ENCODE measurements at places on chromosomes 2 and 18.

DNA sequence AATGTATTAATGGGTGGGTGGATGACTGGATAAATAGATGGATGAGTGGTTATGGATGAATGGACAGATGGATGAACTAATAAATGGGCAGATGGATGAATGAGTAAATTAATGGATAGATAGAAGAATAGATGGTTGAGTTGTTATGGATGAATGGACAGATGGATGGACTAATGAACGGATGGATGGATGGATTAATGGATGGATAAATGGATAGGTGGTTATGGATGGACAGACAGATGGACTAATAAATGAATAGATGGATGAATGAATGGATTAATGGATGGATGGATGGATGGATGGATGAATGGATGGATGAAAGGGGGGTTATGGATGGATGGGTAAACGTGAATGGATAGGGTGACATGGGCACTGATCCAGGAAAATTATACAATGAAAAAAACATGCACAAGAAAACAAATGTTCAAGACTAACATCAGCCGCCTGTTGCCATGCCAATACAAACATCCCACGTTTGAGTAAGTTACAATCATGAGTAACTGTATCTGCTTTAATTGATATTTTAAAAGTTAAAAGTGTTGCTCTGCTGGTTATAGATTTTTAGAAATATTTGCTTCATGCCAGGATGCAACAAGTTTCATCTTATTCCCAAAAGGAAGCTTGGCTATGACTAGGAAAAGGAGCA, 20.8 kb downstream of the PXDN start:
- no peak for DNase-seq

GRCh38 chr2:12506846-12507245, 209.9 kb upstream of the TRIB2 start:
- DNase-seq = no peak

- DNase-seq = no peak
Observed at GRCh38 chr2:11099122-11100065, 55.9 kb upstream of the SLC66A3 start.

- no peak for DNase-seq
Observed at GRCh38 chr2:127083819-127084503, 23.0 kb downstream of the BIN1 start.

GRCh38 chr2:46913471-46914381, 1.9 kb downstream of the MCFD2 start:
- no peak for DNase-seq

GRCh38 chr2:239621611-239622010, 220.8 kb upstream of the HDAC4 start:
- DNase-seq = no peak

DNA sequence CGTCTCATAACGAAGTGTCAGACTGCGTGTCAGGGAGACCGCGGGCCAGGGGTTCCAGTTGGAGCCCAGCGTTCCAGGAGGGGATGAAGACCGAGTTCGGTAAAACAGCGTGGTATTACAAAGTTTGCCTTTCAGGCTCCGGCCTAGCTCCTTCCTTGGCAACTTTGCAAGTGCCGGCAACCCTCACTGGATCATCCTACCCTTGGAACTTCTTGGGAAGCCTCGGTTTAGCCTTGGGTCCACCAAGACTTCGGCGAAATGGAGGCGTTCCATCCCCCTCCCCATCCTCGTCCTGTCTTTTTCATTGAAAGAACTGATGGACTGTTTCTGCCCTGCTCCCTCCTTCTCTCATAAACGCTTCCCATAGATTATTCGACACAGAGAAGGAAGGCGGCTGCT, 10.4 kb upstream of the SKOR2 start:
- DNase-seq = no peak

GRCh38 chr2:205280596-205281236, 401.6 kb upstream of the NRP2 start:
- no peak for DNase-seq

DNA sequence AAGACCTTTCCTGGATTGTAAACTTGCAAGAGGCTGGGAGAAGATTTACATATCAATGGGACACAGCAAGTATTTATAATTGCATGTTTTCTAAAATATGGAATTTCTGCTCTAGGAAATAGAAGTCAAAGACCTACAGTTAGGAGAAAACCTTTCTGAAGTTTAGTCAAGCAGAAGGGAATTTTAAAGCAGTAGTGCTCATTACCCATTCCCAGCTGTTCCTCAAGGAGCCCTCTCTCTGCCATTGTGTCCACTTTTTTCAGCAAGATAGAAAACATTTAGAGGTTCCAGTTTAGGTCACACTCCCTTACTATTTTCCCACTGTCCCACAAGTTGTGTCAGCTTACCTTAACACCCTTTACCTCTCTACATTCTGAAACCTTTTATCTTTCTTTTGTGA, 584.0 kb upstream of the CHAC2 start:
- DNase-seq = no peak

DNA sequence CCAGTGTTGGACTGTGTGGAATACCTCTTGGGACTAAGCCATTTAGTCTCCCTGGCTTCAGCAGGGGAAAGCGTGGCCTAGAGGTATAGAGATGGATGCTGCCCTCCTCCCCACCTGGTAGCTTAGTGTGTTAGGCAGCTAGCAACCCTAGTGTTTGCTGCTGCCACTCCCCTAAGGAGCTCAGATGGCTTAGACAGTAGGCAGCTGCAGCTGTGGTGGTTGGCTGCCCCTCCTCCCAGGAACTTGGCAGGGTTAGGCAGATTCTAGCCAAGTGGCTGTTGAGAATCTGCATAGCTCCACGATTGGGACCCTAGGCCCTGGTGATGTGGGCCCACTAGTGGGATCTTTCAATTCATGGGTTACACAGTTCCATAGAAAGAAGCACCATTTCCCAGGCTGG, 550.4 kb upstream of the CHAC2 start:
- no peak for DNase-seq

DNA sequence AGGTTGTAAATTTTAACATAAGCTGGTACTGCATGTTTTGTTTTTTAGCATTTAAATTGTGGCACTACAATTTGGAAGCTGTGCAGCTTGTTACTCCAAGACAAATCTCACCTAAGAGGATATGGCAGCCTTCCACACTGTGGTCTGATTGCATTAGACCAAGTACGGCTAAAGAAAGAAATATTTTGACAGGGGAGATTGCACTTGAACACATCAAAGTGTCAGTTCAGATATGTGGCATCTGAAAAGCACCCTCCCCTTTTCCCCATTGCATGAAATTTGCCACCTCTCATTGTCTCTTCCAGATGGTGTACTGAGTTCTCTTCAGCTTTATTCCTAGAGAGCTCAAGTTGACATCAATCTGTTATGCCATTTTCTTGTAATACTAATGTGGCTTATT, 295.9 kb downstream of the ERBB4 start:
- DNase-seq = no peak

- DNase-seq = no peak
Observed at GRCh38 chr2:200406379-200406778, 99.9 kb downstream of the SPATS2L start.

DNA sequence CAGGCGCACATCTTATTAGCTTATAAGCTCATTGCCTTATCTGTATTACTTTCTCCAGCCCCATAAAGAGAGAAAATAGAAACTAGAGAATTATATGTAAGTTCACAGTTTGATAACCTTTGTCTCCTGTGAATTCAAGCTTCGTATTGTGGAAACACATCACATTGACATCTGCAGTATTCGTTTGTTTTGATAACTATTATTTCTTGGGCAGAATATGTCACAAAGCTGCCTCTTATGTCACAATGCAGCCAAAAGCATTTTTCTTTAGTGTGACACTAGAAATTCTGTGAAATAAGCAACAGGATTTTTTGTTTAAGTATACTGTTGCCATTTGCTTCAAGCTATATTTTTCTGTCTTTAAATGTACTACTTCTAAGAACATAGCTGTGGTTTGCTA, 221.5 kb downstream of the DOK6 start:
- no peak for DNase-seq
